NCI-H446 (cell line): ENCODE measurements at places on chromosomes 7 and 10.

- DNase-seq = no peak
These were observed 42.4 kb downstream of the REEP3 start for GRCh38 chr10:63563623-63564022.

DNA sequence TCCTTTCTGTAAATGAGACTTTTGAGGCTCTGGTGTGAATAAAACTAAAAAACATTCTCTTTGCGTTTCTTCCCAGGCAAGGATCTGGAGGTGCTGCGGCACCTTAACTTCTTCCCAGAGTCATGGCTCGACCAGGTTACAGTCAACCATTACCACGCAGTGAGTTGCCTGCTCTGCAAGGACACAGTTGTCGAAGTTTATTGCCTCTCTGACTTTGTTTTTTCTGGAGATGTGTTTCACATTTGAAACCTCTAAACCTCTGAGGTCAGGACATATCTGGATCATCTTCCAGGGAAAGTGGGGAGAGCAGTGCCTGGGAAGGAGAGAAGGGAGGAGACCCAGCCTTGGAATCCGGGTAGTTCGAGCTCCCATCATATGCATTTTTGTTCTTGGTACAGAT is 43.4 kb upstream of the PLEKHA1 start:
- no peak for DNase-seq

DNA sequence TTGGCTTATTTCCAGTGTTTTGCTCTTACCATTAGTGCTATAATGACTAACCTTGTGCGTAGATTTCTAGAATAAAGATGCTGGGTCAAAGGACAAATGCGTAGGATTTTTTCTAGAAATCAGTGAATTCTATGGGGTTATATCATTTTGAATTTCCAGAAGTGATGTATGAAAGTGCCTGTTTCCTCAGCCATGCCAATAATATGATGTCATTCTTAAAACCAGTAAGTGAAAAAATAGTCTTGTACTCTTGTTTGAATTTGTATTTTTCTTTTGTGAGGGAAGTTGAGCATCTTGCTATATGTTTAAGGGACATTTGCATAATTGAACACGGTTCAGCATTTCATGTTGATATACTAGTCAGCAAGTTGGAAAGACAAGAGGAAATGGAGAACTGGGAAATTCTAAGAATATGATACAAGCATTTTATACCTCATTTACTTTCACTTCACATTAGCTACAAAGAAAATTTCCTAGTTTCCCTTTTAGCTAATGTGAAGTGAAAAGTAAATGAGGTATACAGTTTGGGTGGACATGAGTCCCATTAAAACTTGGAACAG is 3.8 kb upstream of the DNAH11 start:
- DNase-seq = no peak

- DNase-seq = no peak
These were observed 80.7 kb downstream of the UBE2H start for GRCh38 chr7:129872054-129872453.

DNA sequence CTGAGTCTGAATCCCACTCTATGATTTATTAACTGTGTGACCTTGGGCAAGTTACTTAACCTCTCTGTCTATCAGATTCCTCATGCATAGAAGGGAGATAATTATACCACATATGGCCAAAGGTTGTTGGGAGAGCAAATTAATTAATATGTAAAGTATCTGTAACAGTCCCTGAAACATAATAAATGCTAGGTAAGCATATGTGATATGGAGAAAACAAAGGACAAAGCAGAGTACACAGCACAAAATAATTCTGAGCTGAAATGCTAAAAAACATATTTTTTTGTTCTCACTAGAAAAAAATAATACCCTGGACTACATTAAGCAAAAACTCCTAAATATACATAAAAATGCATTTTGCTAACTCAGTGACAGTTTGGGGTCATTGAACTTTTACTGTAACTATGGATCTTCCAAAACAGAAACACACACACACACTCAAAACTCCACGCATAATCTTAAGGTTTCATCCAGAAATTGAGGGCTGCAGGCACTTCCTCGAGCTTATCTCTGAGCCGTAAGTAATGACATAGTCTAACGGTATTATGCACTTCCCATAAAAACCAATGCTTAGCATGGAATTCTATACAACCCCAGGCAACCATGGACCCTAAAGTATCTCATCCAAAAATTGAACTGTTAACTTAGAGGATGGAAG is 201.7 kb upstream of the PTN start:
- no peak for DNase-seq

- no peak for DNase-seq
These were observed 430.3 kb upstream of the SEMA3A start for GRCh38 chr7:84624927-84625326.

DNA sequence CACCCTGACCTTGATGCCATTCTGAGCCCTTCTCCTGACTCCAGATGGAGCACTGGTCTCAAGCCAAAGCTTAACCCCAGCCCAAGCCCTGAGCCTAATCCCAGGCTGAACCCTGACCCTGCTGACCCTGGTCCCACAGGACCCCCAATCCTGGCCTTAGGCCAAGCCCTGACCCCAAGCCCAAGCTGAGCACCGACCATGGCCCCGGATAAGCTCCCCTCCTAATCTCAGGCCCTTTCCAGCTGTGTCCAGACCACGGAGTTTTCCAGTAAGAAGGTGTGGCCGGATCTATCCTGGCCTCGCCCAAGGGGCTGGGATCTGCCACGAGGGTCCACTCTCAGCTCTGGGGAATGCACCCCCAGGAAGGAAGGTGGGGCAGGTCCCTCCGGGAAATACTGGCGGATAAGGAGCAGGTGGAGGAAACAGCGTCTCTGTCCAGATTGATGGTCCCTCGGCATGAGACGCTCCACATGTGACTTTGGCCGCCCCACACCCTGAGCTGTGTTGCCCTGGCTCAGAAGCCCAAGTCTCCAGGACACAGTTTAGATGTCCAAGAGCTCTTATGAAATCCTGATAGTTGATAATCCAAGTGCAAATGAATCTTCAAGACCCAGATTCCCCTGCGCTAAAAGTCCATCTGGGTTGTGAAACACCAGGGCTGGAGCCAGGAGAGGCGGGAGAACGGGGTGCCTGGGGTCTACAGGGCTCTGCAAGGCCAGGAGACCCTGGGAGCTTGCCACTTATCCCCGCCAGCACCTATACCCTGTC is 10.4 kb downstream of the ELN start:
- DNase-seq = no peak

DNA sequence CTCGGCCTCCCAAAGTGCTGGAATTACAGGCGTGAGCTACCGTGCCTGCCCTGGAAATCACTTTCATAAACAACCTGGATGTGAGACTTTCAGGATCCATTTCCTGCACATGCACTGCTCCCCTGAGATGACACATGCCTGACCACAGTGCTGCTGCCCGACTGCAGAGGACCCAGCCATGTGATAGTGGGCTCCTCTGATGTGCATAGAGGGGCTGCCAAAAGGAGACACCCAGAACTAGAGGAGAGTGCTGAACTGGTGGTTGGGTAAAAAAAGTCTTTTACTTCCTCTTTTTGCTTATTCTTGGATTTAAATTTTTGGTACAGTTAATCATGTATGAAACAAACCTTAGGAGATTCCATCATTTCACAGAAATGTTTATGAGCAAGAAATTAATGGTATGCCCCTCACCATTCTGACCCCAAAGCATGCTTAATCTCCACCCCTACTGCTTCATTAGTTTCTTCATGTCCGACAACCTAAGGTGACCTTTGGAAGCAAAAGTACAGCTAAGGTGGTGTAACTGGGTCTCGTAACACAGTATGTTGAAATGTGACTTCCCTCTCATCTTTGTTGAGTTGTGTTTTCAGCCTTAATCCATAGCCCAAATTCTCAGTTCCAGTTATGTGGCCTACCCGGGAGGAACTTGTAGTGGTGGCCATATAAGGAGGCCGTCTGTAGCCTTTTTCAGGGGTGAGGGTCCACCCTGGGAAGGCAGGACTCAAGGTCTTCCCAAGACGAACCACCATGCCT is 111.1 kb downstream of the RNF216 start:
- DNase-seq = no peak

DNA sequence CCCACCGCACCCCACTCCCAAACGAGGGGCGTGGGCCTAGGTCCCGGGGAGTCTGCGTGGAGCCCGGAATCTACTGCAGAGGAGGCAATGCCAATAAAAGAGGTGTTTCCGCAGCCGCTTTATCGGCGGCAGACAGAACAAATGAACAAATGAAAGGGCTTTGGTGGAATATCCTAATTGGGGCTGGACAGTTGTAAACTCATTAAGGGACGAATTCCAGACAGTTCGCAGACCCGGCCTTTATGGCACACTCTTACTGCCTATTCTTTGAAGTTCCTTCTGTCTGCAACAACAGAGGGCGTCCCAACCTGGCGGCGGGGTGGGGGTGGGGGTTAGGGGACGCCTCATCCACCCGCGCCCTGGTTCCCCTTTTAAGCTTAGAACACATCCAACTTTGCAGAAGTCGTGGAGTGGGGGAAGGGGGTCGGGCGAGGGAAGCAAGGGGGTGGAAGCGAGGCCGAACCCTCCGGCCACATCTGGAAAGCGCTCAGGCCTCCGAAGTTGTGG is 4.1 kb downstream of the HOXA9 start:
- no peak for DNase-seq

DNA sequence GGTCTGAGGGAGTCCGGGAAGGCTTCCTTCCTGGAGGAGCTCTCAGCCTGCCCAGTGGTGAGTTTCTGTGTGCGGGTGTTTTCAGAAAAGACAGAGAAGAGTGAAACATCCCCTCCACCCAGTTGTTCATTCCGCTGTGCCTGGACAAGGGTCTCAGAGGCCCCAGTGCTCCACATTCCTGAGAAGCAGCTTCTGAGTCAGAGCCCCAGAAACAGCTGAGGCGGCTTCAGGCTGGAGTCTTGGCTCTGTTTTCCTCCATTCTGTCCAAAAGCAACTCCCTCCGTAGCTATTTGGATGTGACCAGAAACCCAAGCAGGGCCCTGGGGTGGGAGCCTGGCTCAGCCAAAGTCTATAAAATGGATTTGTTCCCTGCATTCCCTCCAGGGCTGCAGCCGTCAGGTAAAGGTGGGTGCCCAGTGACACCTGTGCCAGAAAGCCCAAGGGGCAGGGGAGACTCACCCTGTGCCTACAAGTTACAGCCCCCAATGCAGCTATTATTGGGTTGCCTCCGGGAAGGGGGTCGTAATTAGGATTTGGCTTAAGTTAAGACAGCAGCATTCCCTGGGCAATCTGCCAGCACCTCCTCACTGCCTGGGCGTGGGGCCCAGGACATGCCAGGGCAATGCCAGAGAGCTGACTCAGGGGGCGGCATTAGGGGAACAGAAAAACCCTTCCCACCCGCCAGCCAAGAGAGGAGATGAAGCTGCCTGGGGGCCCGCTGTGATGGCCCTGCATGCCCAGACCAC is 13.1 kb upstream of the CAMK2G start:
- DNase-seq = peak; percentile 94

- no peak for DNase-seq
These were observed 1.2 kb upstream of the WNT2 start for GRCh38 chr7:117323851-117324711.

GRCh38 chr7:79434098-79434497 is 19.4 kb downstream of the MAGI2 start:
- no peak for DNase-seq

- peak; percentile 78 for DNase-seq
These were observed 30.4 kb upstream of the BMPER start for GRCh38 chr7:33874943-33875342.

- no peak for DNase-seq
These were observed 27.0 kb upstream of the BMS1 start for GRCh38 chr10:42755556-42756093.

- DNase-seq = no peak
These were observed 247.8 kb upstream of the IGFBP3 start for GRCh38 chr7:46168671-46169383.

DNA sequence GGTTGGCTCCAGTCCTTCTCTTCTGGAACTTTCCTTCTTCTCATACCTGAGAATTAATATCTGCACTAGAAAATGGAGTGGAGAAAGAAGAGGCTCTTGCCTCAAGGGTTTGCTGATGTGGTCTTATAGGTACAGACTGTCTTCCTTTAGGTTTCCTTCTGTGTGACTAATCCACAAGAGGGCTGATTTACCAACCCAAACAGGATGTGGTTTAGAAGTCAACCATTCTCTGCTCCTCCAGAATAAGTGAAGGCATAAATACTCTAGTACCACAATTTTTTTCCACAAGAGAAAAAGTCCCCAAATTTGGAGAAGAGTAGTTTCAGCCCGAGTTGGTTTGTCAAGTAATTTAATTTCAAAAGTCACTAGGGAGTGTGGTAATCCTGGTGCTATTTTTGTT is 85.8 kb downstream of the NRP1 start:
- DNase-seq = no peak

DNA sequence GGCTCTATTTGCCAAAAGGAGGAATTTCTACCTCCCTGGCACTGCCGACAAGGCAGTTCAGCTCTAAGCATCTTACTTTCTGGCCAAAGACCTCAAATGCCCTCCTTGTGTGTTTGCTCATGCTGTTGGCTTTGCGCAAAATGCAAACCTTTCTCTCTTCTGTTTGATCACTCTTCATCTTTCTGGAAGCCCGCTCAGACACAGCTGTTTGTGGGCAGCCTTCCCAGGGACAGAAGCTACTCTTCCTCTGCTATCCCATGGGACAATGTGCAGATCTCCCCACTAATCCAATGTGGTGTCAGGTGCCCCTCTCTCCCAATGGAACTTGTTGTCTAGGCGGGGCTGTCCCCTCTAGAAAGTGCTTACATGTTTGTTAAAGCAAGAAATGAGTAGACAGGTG is 278.7 kb downstream of the CCSER2 start:
- no peak for DNase-seq

DNA sequence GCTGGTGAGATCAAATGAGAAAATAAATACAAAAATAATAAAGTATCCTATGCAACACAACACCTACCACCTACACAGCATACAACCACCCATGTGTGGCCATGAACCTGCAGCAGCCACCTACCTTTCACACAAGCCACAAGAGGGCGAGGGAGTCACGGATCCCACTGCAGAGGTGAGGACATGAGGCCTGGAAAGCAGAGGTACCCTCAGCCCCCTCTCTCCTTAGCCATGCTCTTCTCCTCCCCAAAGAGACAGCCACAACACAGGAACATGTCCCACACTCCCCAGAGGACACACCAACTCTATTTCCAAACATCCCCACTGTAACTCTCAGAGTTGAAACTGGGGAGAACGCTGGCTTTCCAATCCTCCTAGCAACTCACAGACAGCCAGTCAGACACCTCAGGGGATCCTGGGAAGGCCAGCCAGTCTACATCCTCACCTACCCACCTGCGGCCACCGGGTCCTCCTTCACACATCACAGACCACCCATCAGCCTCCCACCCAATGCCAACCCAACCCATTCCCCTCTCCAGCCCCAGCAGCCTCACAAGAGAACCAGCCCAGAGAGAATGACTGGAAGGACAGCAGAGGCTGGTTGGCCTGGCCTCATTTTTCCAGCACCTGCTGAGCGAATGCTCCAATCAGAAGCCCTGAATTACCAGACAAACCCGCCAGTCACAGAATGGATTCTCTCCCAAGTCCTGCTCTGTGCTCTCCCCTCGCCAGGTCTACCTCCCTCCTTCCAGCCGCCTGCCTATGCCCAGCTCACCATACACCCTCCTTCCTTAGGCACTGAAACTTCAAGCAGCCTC is 18.4 kb downstream of the DLG5 start:
- DNase-seq = no peak
